ENCODE measurements at places on chromosomes 7 and 10. TPM values are rescaled to one million over a fixed set of nuclear protein-coding genes. Genes with fewer than 3 reads are reported as not detected.

- no peak for DNase-seq
Observed at GRCh38 chr10:79243181-79244067, 103.8 kb upstream of the PPIF start.

GRCh38 chr7:714251-714671 is 12.2 kb upstream of the DNAAF5 start:
- peak; percentile 32 for DNase-seq

DNA sequence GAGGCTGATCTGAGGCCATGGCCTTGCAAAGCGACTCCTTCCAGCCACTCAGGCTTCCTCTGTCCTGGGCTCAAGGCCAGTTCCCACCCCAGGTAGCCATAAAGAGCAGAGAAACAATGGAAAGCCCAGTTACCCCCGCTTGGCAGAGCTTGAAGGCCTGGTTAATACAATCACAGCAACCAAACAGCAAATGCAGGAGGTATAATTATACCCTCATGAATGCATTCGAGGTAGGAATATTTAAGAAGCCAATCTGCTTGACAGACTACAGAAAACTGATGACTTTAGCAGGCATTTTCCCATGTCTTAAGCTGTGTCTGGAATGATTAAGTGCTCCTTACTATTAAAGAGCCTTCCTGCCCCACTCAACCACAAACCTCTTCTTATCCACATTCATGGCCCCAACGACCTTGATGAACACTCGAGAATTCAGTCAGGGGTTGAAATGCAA is 114.1 kb upstream of the MACROH2A2 start:
- no peak for DNase-seq

Gene FANK1
- total RNA-seq = 6.3 TPM

Gene PRSS58
- total RNA-seq = not detected

Gene HOXA1
- 18.8 TPM for total RNA-seq
